ENCODE measurements at places on chromosomes 2 and 18.

- DNase-seq: no peak
Observed at GRCh38 chr2:36653967-36654694, 42.4 kb upstream of the VIT start.

- DNase-seq: no peak
Observed at GRCh38 chr2:119301413-119301812, 65.2 kb downstream of the C2orf76 start.

GRCh38 chr2:227826563-227826962, 12.9 kb downstream of the CCL20 start:
- no peak for DNase-seq

DNA sequence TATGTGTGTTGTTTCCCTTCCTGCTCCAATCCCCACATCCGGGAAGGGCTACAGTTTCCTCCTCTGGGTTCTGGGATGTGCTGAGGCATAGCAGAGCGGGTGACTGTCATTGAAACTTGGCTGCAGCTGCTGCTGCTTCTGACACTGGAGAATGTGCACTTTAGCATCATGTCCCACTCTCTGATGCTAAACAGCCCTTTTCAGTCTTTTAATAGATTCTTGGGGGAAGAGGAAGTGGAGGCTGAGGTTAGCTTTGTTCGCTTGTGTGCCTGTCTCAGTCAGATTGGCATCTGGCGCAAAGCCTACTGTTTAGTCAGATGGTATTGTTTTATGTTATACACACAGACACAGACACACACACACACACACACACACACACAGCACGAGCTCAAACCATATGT, 136.5 kb upstream of the RND3 start:
- no peak for DNase-seq

Data from anterior cingulate cortex (tissue), 58 donors.